ENCODE measurements at places on chromosomes 13 and 19.

DNA sequence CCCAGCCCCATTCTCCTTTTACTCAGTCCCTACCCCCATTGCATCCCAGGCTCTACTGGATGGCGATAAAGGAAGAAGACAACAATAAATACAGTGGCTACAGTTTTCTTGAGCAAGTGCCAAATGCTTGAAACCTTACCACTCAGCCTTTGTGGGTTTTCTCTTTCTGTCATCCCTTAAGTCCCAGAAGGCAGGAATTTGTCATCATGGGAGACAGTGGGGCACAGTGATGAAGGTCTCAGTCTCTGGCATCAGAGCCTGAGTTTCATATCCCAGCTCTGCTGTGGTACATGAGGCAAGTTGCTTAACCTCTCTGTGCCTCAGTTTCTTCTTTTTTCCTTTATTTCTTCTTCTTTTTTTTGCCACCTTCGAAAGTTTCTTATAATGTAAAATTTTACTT, 5.1 kb upstream of the COMP start:
- DNase-seq, result no peak

- no peak for DNase-seq
These were observed 326.7 kb downstream of the RBM26 start for GRCh38 chr13:79079351-79079839.

DNA sequence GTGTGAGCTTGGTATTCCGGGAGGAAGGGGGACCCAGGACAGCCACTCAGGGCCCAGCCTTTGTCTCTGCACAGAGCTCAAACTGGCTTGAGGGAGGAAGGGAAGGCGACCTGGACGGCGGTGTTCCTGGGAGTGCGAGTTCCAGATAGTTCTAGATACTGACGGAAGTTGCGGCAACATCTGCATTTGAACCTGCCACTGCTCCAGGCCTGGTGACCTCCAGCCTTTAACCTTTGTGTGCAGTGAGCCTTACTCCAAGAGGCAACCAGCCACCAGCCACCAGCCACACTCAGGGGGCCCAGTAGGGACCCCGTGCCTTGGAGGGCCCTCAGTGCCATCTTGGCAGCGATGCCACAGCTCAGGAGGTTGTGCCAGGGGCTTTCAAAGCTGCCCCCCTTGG, 15.5 kb upstream of the ZBTB7A start:
- DNase-seq, result no peak

DNA sequence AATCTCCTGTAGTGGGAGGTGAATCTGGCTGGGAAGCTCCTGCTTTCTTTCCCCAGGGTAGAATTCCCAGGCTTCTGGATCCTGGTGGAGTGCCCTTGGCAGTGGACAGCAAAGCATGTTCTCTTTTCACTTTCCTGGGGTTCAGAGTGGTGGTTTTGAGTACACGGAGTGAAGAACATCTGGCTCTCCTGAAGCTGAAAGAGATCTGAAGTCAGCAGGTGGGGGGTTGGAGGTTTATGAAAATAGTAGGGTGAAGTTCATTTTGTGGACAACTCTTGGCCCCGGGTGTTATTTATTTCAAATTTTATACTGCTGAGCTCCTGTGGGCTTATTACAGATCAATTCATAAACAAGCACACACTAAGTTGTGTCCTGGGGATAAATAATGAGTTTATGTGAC, 497.3 kb downstream of the KLF5 start:
- no peak for DNase-seq

GRCh38 chr13:33884531-33885220, 66.7 kb downstream of the RFC3 start:
- no peak for DNase-seq

DNA sequence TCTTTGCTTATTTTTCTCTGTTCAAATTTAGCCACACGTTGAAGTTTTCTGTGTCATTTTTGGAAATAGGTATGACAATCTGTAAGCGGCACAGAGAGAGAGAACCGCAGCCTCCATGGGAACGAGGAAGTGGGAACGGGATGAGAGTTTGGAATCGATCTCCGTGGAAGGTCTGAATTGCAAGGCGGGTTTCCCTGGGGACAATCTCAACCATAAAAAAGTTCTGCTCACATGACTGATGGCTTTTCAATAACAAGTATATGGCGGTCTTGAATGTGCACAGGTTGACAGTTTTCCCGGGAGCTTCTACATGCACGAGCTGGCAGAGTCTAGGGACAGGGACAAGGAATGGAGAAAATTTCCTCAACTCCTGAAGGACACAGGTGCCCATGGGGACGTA, 90.9 kb downstream of the INSR start:
- DNase-seq, result no peak

GRCh38 chr19:35846038-35846668, 6.2 kb downstream of the NPHS1 start:
- DNase-seq, result no peak

GRCh38 chr19:54905803-54906511, at the start of gene NCR1:
NCR1 (plus strand) TSS chr19:54906148; CDS start chr19:54906188, 40 bp downstream.
- no peak for DNase-seq

GRCh38 chr19:574658-575526, 2.5 kb downstream of the BSG start:
- DNase-seq, result peak; percentile 58
